ENCODE measurements at places on chromosomes 3 and 15.

- no peak for DNase-seq
Measured at GRCh38 chr15:74408385-74408784, 25.4 kb downstream of the SEMA7A start.

GRCh38 chr15:59400103-59400813 lies 27.6 kb upstream of the MYO1E start:
- no peak for DNase-seq

DNA sequence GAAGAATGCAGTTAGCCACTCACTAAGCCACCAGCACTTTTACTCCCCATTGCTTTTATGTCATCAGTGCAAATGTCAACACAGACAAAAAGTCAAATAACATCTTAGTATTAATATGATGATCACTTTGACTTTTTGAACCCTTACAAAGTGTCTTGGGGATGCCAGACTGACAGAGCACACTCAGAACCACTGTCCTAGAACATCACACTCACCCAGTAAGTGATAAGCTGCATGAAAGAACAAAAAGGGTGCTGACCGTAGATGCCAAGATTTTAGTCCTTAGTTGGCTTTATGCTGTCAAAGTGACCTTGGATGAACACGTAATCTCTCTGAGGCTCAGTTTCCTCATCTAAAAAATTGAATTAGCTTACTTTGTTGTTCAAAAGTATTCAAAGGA lies 279.5 kb upstream of the TRIM42 start:
- DNase-seq: no peak

DNA sequence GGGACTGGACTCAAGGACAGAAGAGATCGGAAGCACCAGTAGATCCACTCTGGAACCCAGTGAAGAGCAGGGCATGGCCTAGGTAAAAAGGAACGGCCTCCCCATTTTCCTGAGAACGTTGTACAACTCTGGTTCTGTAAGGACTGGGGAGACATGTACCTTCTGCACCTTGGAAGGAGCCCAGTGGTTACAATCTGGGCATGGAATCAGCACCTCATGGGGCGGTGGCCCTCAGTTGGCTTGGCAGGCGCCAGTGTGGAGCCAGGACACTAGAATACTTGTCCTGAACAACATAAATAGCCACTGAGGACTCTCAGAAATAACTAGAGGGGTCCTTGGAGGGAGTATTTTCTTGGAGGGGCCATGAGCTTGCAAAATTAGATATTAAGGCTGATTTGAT lies 25.6 kb downstream of the EAF1 start:
- DNase-seq: no peak

- DNase-seq: no peak
Measured at GRCh38 chr3:196624907-196625306, 14.6 kb upstream of the NRROS start.

DNA sequence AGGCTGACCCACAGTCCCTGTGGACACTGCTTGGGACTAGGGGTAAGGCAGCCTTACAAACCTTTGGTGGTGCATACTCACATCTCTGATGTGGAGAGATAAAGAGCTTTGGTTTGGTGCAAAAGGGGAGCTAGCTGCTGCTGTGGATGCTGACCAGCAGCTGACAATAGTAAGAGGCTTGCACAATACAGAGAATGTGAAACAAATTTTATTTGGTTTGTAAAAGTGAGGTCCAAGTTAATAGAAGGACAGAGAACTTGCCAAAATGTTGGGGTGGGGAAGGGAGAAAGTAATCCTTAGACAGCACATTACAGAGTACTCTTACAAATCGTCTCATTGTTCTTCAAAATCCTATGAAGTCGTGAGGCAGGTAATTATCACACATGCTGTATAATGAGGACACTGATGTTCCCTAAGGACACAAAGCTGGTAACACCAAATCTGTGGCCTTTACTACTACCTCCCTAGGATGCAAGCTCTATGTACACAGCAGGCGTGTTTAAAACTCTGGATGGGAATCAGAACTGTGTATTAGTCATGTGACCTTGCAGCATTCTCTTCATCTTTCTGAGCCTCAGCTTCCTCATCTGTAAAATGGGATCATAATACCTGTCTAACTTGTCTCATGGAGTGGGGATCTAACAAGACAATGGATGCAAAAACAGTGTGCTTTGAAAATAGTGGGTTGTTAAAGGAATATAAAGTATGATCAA lies 21.6 kb downstream of the ARHGAP31 start:
- no peak for DNase-seq

DNA sequence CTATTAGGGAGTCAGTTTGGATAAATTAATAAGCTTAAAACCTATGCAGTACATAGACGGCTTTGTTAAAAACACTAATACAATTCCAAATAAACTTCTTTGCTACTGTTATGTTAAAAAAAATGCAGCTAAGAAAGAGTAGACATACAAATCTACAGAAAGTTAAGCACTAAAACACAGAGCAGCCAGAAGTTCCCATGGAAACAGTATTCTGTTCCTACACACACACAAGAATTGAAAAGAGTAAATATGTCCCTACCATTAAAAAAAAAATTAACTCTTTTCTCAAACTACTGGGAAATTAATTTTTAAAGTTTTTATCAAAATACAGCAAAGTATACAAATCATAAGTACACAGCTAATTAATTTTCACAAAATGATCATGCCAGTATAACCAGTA lies 71.6 kb downstream of the CLASP2 start:
- no peak for DNase-seq

- peak; percentile 75 for DNase-seq
Measured at GRCh38 chr3:151838574-151839312, 24.8 kb downstream of the AADAC start.

DNA sequence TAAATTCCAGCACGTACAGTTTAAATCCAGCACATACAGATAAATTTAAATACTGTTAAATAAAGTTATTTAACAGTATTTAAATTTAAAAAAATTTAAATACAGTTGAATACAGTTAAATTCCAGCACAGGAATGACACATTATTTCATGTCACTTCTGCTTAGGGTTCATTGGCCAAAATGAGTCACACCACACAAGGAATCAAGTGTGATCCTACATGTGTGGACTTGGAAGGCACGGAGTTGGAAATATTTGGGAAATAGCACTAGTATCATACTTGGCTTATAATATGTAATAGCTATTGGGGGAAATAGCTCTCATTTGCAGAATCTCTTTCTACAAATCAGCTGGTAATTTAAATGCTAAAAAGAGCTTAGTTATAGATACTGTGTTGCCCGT lies 10.6 kb downstream of the RAB7A start:
- DNase-seq: no peak

DNA sequence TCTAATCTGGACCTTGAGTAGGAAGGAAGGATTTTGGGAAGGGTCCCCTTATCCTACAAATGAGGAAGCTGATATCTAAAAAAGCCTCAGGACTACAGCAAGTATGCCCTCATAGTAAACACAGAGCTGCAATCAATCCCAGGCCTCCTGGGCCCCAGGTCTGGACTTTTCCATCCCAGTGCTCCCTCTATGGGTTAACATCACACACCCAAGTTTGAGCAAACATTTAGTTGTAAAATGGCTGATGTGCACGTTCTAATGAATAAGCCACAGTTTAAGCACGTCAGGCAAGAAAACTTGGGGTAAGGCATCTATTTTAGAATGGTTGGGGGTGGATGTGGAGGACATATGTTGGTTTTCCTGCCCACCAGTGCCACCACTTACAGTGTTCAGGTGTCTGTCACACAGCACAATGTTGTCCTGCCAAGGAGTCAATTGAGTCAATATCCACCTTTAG lies 44.3 kb upstream of the UBE2E1 start:
- peak; percentile 44 for DNase-seq

DNA sequence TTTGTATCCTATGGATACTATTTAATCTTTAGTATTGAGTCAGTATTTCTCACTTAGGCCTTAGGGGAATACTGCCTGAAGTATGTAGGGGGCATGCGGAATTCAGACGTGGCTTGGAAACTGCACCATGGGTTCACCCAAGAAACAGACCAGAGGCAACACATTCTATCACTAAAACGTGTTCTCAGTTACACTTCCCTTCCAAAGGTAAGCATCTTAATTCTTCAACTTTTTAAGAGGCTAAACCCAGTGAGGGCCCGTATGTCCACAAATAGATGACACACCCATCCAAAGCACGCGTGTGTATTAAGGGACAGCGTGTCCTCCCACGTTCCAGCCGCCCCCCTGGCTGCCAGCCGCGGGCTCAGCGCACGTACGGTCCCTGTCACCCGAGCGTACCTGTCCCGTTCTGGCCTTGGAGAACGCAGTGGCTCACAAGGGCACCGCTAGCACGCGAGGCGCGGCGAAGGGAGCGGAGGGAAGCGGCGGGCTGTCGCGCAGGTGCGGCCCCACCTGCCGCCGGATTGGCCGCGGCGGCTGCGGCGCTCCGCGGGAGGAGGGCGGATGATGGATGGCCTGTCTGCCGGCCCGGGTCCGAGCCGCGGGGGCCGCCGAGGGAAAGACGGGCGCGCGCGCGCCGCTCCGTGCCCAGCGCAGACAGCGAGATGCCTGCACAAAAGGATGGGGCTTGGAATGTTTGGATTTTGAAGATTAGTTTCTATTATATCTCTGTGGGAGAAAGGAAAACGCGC lies 1003.9 kb upstream of the NR2F2 start:
- no peak for DNase-seq

DNA sequence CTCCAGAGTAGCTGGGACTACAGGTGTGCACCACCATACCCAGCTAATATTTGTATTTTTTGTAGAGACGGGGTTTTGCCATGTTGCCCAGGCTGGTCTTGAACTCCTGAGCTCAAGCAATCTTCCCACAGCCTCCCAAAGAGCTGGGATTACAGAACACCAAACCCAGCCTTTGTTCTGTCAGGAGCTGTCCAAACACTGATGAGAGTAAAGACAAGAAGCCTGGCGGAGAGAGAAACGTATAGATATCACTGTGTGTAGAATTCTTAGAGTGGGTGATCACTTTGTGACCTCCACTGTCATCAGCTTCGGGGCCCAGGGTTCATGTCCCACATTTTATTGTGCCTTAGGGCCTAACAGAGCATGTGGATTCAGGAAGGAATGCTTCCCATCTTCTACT lies 159.5 kb downstream of the SNRK start:
- no peak for DNase-seq

DNA sequence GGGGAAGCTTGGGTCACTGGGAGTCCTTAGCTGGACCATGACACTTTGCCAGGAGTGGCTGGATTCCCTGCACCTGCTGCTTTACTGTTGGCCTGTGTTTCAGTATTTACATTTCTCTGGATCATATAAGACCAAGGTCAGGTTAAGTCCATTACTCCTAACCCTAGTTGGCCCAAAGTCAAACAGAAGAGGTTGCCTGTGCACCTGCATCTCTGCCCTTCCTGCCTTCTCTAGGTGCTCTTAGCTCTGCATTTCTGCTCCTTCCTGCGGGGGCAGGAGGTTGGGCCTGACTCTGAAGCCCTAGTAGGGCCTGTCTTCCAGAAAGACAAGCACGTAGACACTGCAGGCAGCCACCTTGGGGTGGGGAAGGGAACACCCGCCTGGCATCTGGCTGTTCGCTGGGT lies 124.3 kb downstream of the RPLP1 start:
- DNase-seq: no peak

DNA sequence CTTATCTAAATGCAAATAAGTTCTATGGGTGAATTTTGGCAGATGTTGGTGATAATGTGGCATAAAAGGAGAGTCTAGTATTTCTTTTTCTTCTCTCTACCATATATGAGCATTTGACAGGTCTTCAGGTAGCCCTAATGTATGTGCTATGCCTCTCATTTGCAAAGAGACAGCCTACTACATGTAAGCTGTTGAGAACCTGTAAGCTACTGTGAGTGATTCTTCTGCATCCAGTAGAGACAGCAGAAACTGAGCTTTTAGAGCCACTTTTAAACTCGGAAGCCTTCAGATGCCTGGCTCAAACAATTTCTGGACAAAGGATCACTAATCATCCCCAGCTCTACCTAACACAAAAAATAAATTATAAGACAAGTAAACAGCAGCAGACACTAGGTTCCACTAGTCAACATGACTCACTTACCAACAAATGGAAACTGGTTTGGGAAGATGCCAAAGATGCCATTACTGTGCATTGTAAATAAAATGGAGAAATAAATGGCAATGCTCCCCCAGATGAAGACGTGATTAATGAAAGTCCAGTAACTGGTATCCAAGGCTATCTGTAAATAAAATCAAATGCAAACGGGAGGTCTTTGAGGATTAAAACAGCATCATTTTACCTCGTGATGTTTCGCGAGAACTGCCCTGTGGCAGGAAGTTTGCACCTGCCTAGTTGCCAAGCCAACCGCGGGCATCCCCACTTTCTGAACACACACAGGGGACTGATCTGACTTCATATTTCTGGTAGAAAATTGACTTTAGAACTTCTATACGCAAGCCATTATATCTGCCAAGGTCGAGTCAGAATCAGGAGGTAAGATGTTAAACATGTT lies 245.3 kb downstream of the DTWD1 start:
- DNase-seq: no peak

DNA sequence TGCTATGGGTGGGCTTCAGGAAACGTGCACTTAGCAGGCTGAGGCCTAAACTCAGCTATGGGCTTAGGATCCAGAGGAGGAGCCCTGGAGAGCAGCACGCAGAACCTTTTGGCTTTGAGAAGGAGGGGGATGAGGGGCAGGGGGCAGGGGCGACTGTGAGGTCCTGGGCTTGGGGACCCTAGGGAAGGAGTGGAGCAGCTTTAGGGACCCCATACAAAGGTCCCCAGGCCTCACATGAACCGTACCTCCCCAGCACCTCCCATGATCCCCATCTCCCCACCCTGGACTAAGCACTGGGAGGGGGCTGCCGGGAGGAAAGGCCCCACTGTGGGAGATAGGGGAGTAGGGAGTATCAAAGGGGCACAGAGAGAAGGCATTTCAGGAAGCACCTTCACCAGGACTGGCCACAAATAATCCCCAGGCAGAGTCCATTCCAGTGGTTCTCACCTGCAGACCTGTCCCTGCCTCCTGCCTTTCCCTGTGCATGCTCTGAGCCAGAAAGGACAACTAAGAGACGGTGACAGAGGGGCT lies 62.0 kb upstream of the KLF13 start:
- no peak for DNase-seq

DNA sequence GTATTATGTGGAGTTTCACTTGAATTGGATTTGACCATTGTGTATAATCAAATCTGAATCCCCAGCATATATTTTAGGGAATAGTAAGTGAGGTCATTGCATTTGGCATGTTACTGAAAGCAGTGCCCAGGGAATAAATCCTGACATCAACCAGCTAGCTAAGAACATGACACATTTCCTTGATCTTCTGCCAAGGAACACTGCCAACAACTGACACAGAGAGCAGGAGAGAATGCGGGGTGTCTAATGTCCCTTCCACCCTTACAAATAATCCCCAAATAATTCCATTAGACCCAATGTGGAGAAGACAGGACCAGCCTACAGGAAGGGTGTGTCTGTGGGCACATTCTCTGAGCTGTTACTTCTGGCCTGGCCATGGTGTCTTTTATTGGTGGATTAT lies 30.6 kb upstream of the UBE3A start:
- no peak for DNase-seq

DNA sequence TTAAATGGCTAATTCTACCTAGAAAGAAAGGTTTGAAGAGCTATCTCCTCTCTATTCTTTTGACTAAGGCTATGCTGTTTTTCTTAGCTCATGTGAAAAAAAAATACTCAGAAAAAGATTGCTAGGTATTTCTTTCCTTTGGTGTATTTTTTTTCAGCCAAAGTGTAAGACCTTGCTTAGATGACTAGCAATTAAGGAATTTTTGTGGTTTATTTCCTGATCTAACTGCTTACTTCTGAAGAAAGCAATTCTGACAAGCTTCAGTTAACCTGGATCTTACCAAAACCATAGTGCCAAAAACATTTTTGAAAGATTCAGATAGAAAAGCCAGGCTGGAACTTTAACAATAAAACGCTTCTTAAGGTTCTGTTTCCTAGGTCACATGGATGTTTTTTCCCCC lies 315.6 kb downstream of the SOX2 start:
- DNase-seq: no peak

Data from HCT116 (cell line).